Skeletal muscle cell (primary cell): ENCODE measurements at places on chromosomes 5 and 9.

DNA sequence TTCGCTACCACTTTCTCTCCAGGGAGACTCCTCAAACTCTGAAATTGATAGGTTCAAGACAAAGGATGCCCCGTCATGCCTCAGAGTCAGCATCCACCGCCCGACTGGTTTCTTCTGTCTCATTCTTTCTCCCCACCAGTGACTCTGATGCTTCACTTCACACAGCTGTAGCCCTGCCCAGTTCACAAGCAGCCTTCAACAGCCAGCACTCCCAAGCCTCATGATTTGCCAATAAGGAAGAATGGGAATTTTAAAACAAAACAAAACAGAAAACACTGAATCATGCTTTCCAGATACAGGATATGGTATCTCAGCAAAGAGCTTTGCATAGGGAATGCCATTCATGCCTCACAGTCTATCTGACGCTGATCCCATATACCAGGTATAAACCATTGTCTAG, 371.2 kb upstream of the RORB start:
- DNase-seq = no peak

DNA sequence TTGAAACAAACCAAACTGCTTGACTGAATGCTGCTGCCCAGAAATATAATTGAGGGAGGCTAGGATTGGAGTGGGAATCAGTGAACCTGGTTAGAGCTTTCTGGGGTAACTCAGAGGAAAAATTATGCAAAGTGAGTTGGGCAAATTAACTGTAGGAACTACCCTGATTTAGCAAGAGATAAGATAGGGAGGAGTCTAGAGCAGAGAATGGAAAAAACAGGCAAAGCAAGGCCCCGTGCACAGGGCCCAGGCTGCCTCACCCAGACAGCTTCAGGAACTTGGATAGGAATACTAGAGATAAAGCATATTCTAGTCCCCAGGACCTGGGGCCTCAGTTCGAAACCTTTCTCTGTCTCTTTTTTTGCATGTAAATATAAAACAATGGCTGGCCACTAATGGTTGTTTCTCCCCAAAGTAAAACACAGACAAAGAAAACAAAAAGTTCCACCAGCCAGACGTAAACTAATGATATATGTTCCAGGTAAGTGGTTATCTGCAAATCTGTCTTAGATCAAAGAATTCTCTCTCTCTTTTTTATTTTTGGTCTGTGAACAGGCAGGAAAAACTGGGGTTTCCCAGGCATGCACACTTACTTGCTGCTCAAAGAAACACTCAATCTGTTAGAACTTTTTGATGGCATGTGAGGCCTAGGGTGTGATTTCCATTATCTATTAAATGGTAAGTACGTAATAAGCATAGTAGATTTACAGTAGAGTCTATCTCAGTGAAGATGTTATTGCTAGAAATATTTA, 168.1 kb upstream of the MAP3K1 start:
- DNase-seq = no peak

GRCh38 chr9:113588242-113588810, 124.8 kb downstream of the RGS3 start:
- no peak for DNase-seq

DNA sequence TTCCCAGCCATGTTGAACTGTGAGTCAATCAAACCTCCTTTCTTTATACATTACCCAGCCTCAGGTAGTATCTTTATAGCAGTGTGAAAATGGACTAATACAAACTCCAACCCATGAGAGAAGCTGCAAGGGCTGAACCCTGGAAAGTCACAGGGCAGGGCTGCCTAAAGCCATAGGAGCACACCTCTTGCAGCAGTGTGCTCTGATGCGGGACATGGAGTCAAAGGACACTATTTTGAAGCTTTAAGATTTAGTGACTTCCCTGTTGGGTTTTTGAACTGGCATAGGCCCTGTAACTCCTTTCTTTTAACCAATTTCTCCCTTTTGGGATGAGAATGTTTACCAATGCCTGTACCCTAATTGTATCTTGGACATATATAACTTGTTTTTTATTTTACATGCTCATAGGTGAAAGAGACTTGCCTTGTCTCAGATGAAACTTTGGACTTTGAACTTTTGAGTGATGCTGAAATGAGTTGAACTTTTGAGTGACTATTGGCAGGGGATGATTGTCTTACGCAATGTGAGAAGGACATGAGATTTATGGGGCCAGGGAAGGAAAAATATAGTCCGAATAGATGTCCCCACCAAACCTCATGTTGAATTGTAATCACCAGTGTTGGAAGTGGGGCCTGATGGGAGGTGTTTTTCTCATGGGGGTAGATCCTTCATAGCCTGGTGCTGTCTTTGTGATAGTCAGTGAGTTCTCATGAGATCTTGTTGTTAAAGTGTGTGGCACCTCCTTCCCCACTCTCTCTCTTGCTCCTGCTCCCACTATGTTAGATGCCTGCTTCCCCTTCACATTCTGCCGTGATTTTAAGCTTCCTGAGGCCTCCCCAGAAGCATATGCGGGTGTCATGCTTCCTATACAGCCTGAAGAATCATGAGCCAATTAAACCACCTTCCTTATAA, 159.5 kb upstream of the SPEF2 start:
- no peak for DNase-seq
